ENCODE measurements at places on chromosomes 6 and 20.

GRCh38 chr20:49252556-49253350 is 25.1 kb downstream of the ZNFX1 start:
- DNase-seq = no peak

GRCh38 chr20:59942245-59942644 is 2.1 kb downstream of the FAM217B start:
- no peak for DNase-seq

GRCh38 chr6:99560668-99561067 is 7.8 kb downstream of the CCNC start:
- DNase-seq = no peak

DNA sequence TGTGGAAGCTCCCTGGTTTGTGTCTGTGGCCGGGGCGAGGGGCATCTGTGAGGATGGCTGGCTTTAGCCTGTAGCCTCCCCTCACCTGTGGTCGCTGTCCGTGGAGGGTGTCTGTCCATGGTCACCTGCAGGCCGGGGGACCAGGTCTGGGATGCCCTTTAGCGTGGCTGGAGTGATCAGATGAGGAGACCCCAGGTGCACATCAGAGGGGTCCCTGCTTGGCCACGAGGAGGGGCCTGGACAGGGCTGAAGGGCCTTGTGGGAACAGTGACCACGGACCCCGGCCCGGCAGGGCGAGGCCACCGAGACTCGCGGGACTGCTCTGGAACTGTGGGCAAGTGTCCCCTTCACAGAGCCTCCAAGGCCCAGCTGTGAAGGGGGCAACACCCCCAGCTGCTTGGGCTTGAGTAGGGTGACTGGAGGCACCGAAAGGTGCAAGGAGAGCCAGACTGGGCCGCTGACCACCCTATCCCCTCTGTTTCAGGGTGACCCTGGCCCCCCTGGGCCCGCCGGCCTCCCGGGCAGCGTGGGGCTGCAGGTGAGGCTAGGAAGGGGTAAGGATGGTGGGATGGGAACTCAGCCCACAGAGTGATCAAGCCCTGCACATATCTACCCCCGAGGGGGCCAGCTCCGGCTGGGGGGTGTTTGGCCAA is 8.6 kb downstream of the COL9A3 start:
- DNase-seq = no peak

DNA sequence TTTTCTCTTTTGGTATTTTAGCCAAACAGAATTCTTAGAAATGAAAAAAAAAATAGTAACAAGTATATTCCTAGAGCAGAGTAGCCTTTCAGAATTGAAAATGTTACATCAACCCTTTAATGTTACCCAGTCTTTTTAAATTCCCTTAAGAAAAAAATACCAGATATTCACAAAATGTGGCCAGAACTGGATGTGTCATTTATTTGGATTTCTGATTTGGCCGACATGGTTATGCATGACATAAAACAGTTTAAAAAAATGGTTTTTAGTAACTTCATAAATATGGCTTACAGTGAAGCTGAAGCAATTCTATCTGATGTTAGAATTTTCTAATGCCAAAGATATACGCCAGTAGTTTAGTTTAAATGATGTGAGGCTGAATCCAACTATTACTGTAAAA is 112.0 kb downstream of the ATXN1 start:
- DNase-seq = no peak

DNA sequence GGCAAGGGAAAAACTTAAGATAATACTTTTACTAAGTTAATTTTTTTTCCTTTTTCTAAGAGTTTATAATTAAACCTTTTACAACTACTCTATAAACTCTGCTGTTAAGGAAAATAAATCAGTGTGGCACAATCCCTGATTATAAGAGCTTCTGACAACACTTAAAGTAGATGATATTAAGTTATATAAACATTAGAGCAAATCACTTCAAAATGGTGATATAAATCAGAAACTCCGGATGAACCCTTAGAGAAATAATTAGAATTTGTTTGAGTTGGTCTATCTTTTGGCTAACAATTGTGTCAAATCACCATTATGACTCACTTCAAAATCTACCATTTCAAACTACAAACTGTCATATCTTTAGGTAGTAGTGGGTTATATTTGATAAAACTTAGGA is 104.9 kb downstream of the ARHGAP18 start:
- no peak for DNase-seq

GRCh38 chr20:5945963-5946362 is 4.4 kb downstream of the TRMT6 start:
- no peak for DNase-seq

GRCh38 chr6:149567194-149567586 is 1.0 kb downstream of the GINM1 start:
- DNase-seq = no peak

DNA sequence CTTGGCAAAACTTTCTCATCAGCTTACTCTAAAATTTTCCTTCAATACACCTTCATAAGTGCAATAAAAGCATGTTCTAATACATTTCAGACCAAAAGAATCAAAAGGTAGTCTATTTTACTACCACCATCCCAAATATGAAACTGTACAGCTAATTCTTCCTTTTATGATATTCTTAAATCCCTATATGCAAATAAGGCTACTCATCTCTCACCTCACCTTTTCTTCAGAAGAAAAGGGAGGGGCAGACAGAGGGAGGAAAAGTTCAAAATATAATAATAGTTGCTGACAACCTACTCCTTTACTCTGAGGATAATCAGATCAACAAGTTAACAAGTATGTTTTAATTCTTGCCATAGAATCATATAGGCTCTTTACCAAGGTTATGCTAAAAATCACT is 7.4 kb downstream of the C6orf120 start:
- no peak for DNase-seq

DNA sequence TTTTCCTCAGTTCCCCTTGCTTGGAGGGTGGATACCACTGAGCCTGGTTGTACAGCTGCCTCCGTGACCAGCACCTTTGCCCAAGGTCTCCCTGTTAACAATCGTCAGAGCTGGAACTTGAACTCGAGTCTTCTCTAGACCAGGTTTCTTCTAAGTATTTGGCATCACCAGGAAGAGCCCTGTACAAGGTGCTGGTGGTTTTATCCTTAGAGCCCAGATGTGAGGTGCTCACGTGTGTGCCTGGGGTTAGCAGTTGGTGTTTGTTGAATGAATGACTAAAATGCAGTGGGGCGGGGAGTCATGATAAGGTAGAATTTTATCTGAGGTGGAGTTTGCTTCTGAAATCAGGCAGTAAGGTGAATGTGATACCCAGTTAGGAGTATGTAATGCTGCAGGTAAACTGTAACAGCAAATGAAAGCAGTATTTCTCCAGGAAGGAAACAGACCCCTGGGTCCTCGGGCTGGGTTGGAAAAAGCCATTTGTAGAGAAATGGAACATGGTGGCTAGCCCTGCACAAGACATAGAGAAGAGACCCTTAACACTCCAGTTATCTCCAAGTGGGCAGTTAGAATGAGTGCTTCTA is 3.1 kb downstream of the DNAJC5 start:
- no peak for DNase-seq

DNA sequence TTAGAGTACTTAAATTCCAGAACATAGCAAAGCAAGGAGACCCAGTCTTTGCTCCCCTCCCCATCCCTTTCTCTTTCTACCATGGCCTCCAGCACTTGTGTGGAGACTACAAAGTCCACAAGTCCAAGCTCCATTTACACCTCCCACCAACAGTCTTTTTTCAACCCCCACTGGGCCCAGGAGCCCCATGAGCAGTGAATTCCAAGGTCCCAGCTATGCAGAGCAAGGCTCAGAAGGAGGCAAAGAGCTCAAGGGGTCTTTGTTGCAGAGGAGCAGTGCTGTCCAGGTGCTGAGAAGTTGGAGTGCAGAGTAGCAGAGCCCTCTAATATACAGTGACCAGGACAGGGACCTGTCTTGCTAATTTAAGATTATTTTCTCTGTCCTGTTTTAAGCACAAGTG is 9.0 kb downstream of the PAK5 start:
- no peak for DNase-seq

- no peak for DNase-seq
These were observed 34.5 kb upstream of the TSPYL1 start for GRCh38 chr6:116314218-116314617.

DNA sequence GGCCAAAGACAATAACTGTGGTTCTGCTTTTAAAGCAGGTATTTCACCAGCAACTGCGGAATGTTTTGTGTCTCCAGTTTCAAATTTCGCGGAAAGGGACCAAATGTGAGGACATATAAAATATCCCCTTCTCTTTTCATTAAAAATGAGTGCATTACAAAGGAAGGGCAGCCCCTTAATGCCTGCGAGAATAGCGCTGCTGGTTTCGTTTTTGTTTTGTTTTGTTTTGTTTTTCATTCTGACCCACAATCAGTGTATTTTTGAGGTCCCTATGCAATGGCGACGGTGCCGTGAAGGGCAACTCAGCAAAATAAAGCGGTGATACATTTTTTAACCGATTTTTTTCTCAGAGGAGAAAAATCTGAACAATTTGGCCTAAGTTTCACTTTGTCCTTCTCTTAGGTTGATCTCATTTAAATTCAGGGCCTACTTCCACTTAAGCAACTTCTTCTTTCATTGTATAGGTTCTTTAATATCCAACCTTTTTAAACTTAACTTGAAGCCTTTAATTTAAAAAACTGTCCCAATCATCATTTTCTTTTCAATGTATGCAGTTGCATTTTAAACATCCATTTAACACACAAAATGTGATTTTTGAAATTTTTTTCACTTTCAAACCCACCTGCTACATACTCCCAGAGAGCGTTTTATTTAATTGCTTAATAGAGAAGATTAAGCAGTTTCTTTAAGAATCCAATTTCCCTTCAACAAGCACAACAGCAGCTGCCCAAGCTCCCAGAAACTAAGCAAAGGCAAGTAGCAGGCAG is 2.9 kb upstream of the HIVEP2 start:
- DNase-seq = no peak

- no peak for DNase-seq
These were observed 24.3 kb downstream of the TFAP2B start for GRCh38 chr6:50842861-50843384.
